D341Med (cell line): ENCODE measurements at places on chromosomes 11 and 22.
A peak's percentile ranks its signal among the peaks of the same experiment; 100 is the strongest.

GRCh38 chr11:126359431-126360048 is 4.1 kb downstream of the ST3GAL4 start:
- DNase-seq, result peak; percentile 88

- DNase-seq, result no peak
These were observed 26.1 kb upstream of the MICAL2 start for GRCh38 chr11:12084256-12084655.

DNA sequence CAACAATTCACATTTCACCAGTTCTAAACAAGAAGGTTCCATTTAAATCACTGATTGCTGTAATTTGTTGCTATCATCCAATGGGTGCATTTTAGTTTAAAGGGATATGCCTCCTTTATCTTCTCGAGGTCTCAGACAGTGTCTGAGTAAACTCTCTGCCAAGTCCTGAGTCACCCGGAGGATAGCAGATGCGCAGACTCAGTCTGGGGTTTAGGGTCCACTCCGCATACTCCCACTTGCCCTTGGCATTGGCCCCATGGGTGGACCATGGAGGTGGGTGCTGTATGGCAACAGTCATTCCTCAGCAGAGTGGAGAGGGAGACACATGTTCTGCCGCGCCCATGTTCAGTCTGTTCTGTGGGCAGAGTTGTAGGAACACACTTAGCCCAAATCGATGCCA is 65.4 kb upstream of the CRTAM start:
- DNase-seq, result no peak

DNA sequence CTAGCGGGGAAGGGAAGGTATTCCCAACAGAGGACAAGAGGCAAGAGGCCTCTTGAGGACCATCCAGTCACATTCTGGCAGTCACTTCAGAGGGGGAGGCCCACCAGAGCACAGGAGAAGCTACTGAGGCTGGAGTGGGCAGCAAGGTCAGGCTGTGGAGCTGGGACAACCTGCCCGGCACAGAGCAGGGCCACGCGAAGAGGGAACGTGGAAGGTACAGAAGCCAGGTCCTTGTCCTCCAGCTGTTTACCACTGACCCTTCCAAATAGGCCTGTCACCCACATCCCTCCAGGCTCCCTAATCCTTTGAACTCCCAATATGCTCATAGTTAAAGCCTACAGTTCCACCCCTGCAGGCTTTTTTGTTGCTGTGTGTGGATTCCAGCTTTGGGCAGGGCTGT is 76.9 kb downstream of the IGLL1 start:
- DNase-seq, result no peak

- no peak for DNase-seq
These were observed 20.7 kb downstream of the FAM83F start for GRCh38 chr22:40015358-40015976.

GRCh38 chr11:17845431-17845881 is 110.9 kb downstream of the KCNC1 start:
- DNase-seq, result no peak
